ENCODE measurements at places on chromosomes 6 and 20.

DNA sequence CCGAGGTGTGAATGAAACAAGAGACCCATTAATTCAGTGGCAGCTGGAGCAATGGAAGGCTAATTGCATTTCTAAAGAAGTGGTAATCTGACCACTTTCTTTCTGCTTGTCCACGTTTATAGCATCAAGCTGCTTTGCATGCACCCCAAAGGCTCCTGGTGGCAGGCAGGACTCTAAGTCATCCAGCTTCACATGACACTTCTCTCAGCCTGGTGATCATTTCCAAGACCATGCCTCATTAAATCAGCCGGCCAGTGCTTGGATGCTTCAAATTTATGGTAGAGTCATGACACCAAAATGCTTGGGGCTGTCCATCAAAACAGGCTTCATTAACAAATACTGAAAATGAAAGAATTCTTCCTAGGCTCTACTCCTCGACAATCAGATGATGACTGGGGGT, 614.9 kb downstream of the DOK5 start:
- no peak for DNase-seq

DNA sequence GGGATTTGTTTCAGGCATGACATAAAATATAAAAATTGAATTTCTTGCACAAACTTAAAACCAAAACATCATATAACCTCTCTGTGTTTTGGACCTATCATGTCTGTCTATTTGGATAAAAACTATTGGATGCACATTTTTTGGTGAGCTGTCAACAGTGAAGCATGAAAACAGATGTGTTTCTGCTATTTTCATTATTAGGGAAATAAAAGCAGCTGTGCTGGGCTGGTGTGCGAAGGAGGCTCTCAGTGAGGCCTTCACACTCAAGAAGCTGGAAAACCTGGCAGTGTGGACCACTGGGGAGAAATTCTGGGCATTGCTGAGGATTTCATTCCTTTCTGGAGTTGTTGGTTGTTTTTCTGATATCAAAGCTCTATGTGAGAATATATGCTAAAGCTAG, 395.3 kb downstream of the GJA1 start:
- DNase-seq = no peak

GRCh38 chr20:17941087-17941825, 27.3 kb downstream of the SNX5 start:
- no peak for DNase-seq

- no peak for DNase-seq
Measured at GRCh38 chr20:20895537-20895936, 183.1 kb upstream of the RALGAPA2 start.

GRCh38 chr6:10237298-10238038, 177.4 kb downstream of the TFAP2A start:
- no peak for DNase-seq

GRCh38 chr6:121723623-121724022, 288.2 kb downstream of the GJA1 start:
- no peak for DNase-seq

GRCh38 chr6:48641544-48641943, 530.5 kb upstream of the PTCHD4 start:
- peak; percentile 2 for DNase-seq

DNA sequence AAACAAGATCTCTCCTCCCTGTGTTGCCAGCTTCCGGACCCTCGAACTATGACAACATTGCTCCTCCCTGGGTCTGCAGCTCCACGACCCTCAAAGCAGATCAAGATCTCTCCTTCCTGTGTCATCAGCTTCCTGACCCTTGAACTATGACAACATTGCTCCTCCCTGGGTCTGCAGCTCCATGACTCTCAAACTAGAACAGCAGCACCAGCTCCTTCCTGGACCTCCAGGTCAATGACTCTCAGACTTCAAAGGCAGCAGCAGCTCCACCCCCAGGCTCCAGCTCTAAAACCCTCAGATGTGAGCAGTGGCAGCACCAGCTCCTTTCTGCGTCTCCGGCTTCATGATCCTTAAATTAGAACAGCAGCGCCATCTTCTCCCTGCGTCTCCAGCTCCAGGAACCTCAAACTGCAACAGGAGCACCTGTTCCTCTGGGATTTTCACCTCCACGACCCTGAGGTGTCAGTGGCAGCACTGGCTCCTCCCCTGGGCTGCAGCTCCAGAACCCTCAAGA, 341.0 kb upstream of the SULF2 start:
- no peak for DNase-seq

- no peak for DNase-seq
Measured at GRCh38 chr20:7911586-7912330, 28.5 kb downstream of the HAO1 start.

- DNase-seq = no peak
Measured at GRCh38 chr6:51738614-51739013, 348.8 kb downstream of the PKHD1 start.

DNA sequence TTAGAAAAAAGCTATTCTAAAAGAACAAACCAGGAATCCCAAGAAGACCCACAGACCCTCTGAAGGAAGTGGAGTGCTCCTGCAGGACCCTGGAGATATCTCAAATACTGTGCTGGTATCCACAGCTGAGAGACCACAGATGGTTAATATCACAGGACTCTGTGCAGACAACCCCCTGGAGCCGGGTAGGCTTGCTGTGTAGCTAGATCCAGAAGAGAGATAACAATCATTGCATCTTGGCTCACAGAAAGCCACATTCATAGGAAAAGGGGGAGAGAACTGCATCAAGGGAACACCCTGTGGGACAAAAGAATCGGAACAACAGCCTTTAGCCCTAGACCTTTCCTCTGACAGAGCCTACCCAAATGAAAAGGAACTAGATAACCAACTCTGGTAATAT, 689.5 kb downstream of the PHF3 start:
- no peak for DNase-seq

DNA sequence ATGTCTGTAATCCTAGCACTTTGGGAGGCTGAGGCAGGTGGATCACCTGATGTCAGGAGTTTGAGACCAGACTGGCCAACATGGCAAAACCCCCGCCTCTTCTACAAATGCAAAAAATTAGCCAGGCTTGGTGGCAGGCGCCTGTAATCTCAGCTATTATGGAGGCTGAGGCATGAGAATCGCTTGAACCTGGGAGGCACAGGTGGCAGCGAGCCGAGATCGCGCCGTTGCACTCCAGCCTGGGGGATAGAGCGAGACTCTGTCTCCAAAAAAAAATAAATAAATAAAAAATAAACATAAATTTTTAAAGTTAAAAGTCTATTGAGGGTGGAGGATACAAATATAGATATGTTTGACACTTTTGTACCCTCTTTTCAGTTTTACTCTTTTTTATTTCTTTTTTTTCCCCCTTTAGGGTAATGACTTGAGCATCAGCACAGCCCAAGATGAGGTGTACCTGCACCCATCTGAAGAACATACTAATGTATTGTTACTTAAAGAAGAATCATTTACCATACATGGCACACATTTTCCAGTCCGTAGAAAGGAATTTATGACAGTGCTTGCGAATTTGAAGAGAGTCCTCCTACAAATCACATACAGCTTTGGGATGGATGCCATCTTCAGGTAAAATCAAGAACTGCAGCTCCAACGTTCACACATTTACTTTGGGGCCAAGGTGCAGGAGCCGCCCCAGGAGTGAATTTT, 368.9 kb downstream of the LAMA2 start:
- peak; percentile 71 for DNase-seq

- no peak for DNase-seq
Measured at GRCh38 chr20:45432294-45432693, 16.4 kb downstream of the PIGT start.

DNA sequence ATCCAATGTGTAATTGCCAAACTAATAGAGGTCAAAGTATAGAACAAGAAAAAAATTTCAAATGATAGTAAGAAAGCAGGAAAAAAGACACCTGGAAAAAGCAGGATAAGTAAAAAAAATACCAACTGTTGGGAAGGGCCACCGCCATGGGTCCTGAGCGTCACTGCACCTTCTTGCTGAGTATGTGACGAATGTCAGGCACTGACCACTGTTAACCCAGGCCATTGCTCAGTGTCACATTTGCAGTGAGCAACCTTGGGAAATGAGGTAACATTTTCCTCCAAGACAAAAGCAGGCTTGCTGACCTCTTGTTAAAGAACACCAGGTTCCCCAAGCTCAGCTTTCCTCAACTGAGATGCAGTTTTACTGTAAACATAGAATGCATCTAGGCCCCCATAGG, 15.6 kb upstream of the RPS6KA2 start:
- no peak for DNase-seq

GRCh38 chr6:91926361-91926760, 1339.5 kb upstream of the MAP3K7 start:
- no peak for DNase-seq

DNA sequence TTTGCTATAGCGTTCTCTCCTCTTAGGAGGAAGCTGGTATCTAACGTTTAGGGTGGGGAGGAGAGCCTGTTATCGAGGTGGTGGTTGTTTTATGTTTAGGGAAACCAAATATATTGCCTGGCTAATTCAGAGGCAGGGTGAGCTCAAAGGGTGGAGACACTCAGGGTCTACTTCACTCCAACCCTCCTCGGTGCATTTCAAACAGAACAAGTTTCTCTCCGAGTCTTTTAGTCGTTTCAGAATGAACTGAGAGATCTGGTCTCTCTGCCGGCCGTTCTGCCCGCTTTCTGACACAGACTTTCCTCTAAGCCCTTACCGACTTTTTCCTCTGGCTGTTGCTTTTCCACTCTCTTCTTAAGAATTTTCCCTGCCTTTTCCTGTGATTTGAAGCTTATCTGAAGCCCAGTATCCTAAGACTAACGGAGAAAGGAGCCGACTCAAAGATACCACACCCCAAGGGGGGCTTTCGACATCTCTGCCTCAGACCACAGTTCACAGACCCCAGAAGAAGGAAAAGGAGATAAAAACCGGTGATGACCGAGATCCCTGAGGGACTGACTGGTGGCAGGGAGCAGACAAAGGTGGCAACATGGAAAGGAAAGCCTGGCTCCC, 865 bp downstream of the STK38 start:
- DNase-seq = no peak

GRCh38 chr20:46501337-46501942, 11.9 kb downstream of the ZNF334 start:
- no peak for DNase-seq

GRCh38 chr20:4670469-4670868, 51.2 kb upstream of the PRND start:
- DNase-seq = no peak

DNA sequence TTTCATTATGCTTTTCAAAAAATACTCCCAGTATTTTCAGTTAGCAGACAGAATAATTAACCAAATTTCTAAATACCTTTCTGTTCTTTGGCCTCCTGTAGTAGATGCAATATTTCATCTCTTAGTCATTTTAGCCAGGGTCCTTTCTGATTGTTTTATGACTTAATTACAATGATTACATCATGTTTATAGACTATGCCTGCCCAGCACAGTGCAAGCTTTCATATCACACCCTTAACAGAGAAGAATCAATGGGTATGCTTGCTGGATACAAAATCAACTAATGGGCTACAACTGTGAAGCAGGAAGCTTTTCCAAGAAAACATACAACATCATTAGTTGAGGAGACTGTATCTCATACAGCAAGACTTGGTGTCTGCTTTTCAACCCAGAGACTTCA, 119.8 kb upstream of the NRSN1 start:
- no peak for DNase-seq

- peak; percentile 24 for DNase-seq
Measured at GRCh38 chr6:149642829-149643580, 5.5 kb downstream of the KATNA1 start.

DNA sequence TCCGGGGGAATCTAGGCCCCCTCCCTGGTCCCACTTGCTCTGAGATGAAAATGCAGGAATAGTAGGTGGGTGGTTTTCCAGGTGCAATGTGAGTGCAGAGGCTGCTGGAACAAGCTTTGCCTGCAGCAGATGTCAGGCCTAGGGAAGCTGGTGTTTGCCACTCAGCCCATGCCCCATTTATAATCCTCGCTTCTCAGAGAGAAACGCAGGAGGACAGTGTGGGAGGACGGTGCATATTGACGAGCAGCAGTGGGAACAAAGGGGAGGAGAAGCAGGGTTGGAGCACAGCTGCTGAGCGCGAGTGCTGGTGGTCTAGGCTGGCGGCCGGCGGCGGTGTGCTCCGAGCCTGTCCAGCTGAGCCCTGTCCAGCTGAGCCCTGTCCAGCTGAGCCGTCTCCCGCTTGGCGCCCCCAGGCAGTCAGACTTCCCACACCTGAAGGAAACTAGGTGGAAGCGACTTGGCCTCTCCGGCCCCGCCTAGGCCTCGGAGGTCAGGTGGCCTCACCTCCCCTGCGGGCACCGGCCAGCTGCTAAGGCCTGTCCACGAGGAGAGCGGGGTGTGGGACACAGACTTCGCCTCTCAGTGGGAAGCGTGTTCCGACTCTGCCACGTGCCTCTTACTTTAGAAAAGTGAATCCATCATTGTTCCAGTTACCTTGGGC, 49.7 kb upstream of the FRMD1 start:
- DNase-seq = no peak

DNA sequence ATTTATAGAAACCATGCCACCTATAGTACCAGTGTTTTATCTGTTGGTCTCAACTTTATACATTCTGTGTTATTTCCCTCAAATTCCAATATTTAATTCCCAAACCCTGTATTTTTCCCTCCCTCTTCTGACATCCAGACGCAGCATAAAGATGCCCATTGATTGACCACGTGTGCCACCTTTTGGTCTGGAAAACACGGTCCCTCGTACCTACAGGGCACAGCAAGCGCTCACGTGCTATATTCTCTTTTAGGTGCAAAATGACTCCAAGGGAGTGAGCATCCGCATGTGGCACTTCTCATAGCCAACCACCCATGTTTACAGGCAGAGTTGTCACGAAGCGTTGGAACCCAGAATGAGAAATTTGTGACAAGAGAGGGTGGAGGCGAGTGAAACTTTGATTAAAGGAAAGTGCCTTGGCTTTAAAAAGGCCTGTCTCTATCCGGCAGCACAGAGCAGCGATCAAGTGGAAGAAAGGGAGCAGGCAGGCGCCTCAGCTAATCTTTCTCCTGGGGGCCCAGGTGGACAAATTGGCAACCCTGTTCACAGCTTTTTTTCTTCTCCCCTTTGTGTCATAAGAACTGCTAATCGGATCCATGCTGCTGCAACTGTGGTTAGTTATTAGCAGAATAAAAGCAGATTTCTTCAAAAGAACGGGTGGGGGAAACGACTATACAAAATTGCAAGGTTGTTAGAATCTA, 225.9 kb downstream of the TMEM242 start:
- DNase-seq = no peak

DNA sequence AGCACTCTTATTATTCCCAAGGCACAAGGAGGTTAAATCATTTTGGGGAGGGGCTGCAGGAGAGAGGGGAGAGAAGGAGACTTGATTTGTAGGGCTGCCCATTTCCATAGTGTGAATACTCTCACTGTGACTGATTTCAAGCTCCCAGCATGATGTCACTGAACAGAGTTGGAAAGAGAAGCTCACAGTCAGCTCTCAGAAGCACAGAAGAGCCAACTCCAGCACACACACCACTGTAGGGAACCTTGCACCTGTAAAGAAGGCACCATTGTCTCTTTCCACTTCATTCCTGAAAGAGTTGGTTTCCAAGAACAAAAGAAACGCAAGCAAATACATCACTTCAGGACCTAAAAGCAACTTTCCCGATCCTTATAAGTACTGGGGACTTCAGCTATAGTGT, 12.7 kb upstream of the STK35 start:
- no peak for DNase-seq

DNA sequence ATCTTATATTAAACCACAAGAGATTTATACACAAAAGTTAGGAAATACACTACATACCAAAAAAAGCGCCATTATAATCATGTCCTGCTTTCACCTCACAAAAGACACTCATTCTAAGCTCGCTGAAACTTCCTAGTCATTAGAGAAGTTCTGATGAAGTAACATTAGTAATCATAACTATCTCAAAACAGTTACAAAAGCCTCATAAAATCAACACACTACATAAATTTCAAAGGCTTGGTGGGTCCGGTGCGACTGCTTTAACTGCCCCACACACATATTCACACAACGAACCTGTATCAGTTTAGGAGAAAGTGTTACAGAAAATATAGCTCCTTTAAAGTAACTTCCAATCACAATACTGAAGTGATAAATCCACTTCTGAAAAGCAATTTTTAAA, 1.9 kb downstream of the PHIP start:
- DNase-seq = no peak
